Bronchial epithelial cell (primary cell): ENCODE measurements at places on chromosomes 13 and 19. TPM values are rescaled to one million over a fixed set of nuclear protein-coding genes. Genes with fewer than 3 reads are reported as not detected.
A peak's percentile ranks its signal among the peaks of the same experiment; 100 is the strongest.

DNA sequence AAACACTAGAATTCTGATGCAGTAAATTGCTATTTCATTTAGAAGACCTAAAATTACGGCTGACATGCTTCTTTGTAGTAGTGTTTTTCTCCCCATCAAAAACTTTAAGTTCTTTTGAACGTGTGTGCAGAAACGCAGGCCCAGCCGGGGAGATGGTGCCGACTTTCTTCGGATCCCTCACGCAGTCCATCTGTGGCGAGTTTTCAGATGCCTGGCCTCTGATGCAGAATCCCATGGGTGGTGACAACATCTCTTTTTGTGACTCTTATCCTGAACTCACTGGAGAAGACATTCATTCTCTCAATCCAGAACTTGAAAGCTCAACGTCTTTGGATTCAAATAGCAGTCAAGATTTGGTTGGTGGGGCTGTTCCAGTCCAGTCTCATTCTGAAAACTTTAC, 98.3 kb downstream of the TNFRSF19 start:
- no peak for DNase-seq

CLEC17A gene
- not detected in 2 replicates for total RNA-seq

- no peak for DNase-seq
These were observed 1014.9 kb upstream of the ATXN8OS start for GRCh38 chr13:69092615-69093322.

- DNase-seq = no peak
These were observed 360.6 kb downstream of the HS6ST3 start for GRCh38 chr13:96450326-96451020.

GRCh38 chr13:35714121-35714520, 237.6 kb upstream of the MAB21L1 start:
- no peak for DNase-seq

TYK2 gene
- total RNA-seq = 36.1 and 45.8 TPM in 2 replicates

DNA sequence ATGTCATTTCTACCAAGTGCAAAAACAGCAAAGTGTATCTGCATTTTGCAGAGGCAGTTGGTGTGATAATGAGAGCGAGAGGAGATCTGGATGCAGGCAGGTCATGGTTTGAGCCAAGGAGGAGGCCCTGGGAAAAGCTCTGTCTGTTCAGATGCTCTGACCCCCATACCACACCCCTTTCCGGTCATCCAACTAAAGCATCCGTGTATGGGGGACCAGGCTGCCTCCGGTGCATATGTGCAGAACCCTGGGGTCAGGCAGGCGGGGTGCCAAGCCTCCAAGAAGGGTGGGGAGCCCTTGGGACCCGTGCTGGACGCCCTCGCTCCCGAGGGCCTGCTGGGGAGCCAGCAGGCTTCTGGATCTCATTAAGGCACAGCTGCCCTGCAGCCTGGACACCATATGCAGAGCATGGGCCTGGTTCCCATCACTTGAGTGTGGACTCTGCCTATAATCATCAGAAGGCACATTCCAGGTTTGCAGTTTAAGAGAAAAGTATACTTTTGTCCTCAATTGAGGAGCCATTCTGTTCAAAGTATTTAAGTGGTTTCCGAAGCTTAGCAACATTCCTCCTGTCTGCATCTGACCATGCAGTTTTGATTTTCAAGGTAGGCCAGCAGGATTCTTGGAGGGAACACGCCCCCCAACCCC, 56.1 kb downstream of the ALOX5AP start:
- no peak for DNase-seq

GRCh38 chr13:100543872-100544602, 44.6 kb downstream of the GGACT start:
- no peak for DNase-seq

ZNF566 gene
- total RNA-seq = 4.7 and 7.4 TPM in 2 replicates

GRCh38 chr13:28606466-28606865, 52.5 kb upstream of the POMP start:
- DNase-seq = no peak

- no peak for DNase-seq
These were observed 30.6 kb upstream of the ATP1A3 start for GRCh38 chr19:42024622-42025111.

DNA sequence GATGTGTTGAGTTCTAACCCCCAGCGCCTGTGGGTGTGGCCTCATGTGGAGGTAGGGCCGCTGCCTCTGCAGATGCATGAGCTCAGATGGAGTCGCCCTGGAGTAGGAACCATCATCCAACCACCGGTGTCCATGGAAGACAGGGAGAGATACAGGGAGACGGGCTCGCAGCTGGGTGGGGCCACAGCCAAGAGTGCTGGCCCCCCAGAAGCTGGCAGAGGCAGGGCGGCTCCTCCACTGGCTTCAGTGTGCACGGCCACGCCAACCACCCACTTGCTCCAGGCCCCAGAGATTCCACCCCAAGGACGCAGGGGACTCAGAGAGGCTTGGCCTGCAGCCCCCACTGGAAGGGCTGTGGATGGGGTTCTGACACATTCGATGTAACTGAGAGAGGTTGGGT, 5.4 kb upstream of the MCF2L start:
- no peak for DNase-seq

- no peak for DNase-seq
These were observed 428.6 kb downstream of the SLITRK1 start for GRCh38 chr13:83453723-83454122.

GRCh38 chr19:43124360-43124759, 41.9 kb upstream of the PSG2 start:
- no peak for DNase-seq

SIGLEC5 gene
- total RNA-seq = not detected in 2 replicates

DNA sequence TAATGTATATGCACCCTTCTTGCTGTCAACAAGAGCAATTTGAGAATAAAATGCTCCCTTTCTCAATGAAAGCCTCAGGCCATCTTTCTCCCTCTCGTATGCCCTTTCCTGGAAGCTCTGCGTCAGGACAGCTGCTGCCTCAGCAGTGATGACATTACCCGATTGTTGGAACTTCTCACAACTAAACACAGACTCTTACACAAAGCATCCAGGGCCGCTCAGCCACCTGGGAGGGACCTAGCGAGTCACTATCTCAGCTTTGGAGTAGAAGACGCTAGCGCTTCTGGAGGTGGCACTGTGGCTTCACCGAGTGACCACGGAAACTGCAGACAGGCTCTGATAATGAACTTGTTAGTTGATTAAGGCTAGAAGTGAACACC, 153.2 kb upstream of the SOX1 start:
- no peak for DNase-seq

DNA sequence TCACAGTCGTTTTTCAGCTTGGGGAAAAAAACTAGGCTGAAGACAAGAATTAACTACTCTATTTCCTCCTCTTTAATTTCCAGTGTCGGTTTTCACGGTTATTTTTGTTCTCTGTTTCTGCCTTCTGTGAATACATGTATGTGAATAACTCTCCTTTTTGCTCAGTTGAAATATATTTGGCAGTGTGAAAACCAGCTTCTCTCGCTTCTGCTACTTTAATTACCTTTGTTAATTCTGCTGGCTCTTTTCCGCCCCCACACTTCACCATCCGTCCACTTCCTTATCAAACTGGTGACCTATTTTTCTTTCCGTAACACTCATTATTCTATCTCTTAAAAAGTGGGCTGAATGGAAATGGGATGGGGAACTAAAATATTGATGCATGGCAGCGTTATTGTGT, 126.4 kb downstream of the POU4F1 start:
- DNase-seq = no peak

GRCh38 chr13:64158908-64159307, 2743.3 kb upstream of the PCDH20 start:
- DNase-seq = no peak

- DNase-seq = no peak
These were observed 473 bp downstream of the TMIGD2 start for GRCh38 chr19:4301590-4302242.

PROZ gene
- total RNA-seq = not detected in 2 replicates

GRCh38 chr19:35307931-35308330, 16.0 kb downstream of the MAG start:
- no peak for DNase-seq

ZNF560 gene
- under 0.01 and 0.38 TPM in 2 replicates for total RNA-seq

GRCh38 chr19:11090997-11091702, 1.9 kb downstream of the LDLR start:
- no peak for DNase-seq

EPS8L1 gene
- 117 and 308 TPM in 2 replicates for total RNA-seq

DNA sequence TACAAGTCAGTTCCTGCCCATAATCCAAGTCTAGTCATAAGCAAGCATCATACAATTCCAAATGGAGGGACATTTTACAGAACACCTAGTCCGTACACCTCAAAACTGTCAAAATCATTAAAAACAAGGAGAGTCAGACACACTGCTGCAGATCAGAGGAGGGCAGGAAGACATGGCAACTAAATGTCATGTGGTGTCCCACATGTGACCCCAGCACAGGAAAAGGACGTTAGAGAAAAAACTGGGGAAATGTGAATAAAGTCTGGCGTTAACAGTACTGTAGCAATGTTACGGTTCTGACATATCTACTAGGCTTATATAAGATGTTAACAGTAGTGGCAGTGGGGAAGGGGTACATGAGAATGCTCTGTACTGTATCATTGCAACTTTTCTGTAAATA, 2.3 kb downstream of the ZSCAN5A start:
- no peak for DNase-seq

MEF2B gene
- total RNA-seq = under 0.01 and 0.26 TPM in 2 replicates

GRK1 gene
- not detected in 2 replicates for total RNA-seq

- no peak for DNase-seq
These were observed 111.0 kb downstream of the HSPH1 start for GRCh38 chr13:31050486-31051400.

APOC4 gene
- not detected in 2 replicates for total RNA-seq

PNMA8A gene
- 0.79 and 4.2 TPM in 2 replicates for total RNA-seq

EPN1 gene
- total RNA-seq = 28.2 and 80.5 TPM in 2 replicates

DNA sequence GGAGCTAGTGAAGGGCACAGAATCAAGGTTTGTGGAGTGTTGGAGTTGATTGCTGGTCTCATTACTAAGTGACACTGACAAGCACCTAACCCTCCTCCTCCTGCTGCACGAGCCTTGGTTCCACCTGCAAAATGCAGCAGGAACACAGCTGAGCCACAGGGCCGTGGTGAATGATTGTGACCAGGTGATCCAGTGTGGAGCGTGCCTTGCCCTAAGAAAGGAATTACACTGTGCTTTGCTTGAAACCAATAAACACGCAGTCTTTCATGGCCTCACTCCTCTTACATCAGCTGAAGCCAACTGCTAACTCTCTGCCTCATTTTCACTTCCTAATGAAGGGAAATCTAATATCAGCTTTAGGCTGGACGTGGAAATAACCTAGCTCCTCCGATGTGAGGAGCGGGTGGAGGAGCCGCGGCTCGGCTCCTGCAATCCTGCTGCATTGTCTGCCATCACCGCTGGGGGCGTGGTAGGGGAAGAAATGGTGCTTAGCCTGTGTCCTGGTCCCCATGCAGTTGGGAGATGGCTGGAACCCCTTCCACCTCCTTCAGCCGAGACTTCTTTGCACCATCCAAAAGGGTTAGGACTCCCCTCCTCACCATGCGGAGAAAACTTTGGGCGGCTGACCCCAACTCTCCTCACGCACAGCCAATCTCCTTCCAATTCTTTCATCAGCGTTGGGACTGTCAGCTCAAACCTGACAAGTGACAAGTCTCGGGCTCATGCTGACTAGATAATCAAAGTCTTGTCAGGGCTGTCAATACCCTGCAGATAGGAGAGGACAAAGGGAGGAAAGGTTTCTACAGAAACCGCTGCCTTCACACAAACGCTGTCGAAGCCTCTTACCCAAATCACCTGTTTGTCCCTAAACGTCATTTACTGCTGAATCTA, 427.9 kb downstream of the ZNF536 start:
- peak; percentile 1 for DNase-seq

GRCh38 chr13:67943116-67943515, 713.0 kb upstream of the PCDH9 start:
- DNase-seq = no peak

GRCh38 chr13:113650275-113650674, 7.7 kb downstream of the ATP4B start:
- peak; percentile 24 for DNase-seq

GPC6 gene
- 0.90 and 5.5 TPM in 2 replicates for total RNA-seq

CCDC169 gene
- total RNA-seq = 1.5 and 1.8 TPM in 2 replicates

NECTIN2 gene
- total RNA-seq = 30.3 and 66.6 TPM in 2 replicates

DNA sequence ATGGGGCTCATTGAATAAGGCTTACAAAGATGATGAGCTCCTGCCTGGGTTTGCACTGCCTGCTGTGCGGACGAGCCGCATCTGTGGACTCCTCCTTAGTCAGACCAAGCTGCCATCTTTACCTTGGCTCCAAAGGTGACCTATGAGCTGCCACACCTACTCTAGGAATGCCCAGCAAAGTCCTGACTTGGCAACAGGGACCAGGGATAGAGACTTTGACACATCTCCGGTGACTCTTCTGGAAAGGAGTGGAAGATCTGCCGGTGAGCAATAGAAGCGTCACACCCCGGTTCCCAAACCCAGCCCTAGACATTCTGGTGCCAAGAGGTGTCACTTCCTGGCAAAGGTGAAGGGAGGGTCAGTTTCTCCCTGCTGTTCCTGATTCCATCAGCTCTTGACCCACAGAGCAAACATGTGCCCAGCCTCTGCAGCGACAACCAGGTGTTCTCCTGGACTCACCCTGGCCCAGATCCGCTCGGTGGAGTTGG, 50.2 kb upstream of the GTF3A start:
- no peak for DNase-seq

ADGRE2 gene
- total RNA-seq = 0.26 and 0.38 TPM in 2 replicates

DNA sequence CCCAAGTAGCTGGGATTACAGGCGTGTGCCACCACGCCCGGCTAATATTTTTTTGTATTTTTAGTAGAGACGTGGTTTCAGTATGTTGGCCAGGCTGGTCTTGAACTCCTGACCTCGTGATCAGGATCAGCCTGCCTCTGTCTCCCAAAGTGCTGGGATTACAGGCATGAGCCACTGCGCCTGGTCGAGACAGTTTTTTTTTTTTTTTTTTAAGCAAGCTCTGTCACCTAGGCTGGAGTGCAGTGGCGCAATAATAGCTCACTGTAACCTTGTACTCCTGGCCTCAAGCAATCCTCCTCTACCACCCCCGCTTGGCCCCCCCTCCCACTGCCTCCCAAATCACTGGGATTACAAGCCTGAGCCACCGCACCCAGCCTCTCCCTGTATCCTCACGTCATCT, 6.4 kb upstream of the MAP2K7 start:
- DNase-seq = no peak

PCP2 gene
- total RNA-seq = not detected in 2 replicates

RDH8 gene
- not detected in 2 replicates for total RNA-seq

DNA sequence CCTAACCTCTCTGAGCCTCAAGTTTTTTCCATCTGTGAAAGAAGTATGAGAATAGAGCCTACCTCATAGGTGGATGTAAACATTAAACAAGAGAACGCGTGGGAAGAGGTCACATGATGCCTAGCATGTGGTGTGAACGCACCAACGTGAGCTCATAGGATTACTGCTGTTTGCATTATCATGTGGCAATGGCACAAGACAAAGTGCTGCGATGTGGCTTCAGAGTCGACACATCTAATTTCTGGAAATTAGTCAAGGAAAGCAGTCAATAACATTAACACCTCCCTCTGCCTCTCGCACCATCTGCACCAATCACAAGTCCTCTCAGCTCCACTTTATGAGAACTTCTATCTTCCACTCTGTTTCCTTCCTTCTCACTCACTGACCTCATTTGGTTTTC, 489.7 kb downstream of the COG6 start:
- DNase-seq = no peak

- DNase-seq = peak; percentile 19
These were observed 3.6 kb upstream of the MYO1F start for GRCh38 chr19:8580710-8581281.
